ENCODE measurements at places on chromosomes 6 and 20. TPM values are rescaled to one million over a fixed set of nuclear protein-coding genes. Genes with fewer than 3 reads are reported as not detected.

The MYBL2 gene
- 77.2 TPM for total RNA-seq

The PTCHD4 gene
- total RNA-seq, result 0.05 TPM

The KIF13A gene
- 17.5 TPM for total RNA-seq

The TBX18 gene
- total RNA-seq, result 18.9 TPM

The PARD6B gene
- total RNA-seq, result 3.6 TPM

The EPPIN gene
- total RNA-seq, result not detected

The OR5V1 gene
- total RNA-seq, result not detected

The TPBG gene
- 35.1 TPM for total RNA-seq

The MOXD1 gene
- total RNA-seq, result 1.5 TPM

The HS3ST5 gene
- not detected for total RNA-seq

The PNLDC1 gene
- total RNA-seq, result 0.05 TPM

The VGLL2 gene
- not detected for total RNA-seq

The APCDD1L gene
- 0.06 TPM for total RNA-seq

The NHSL1 gene
- 2.6 TPM for total RNA-seq

The AGER gene
- total RNA-seq, result 1.7 TPM

The PGC gene
- total RNA-seq, result 0.09 TPM

The PSMB8 gene
- total RNA-seq, result 18.4 TPM

The RNF217 gene
- 7.3 TPM for total RNA-seq
